ENCODE measurements at places on chromosomes 13 and 19. TPM values are rescaled to one million over a fixed set of nuclear protein-coding genes. Genes with fewer than 3 reads are reported as not detected.

DNA sequence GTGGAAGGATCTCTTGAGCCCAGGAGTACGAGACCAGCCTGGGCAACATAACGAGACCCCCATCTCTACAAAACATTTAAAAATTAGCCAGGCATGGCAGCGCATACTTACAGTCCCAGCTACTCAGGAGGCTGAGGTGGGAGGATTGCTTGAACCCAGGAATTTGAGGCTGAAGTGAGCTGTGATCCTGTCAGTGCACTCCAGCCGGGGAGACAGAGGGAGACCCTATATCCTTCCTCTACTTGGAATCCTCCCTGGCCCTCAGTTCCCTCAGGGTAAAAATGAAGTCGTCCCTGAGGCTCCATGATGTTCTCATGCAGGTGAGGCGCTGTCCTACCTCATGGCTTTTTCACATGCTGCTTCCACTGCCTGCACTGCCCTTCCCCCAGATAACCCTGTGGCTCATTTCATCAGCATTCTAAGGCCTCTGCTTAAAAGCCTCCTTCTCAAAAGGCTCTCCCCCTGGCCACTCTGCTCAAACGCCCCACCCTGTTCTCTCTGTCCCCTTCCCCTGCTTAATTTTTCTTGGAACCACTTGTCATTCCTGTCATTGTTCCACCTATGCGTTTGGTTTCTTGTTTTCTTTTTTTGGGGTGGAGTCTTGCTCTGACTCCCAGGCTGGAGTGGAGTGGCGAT is 19.2 kb downstream of the DNM2 start:
- H3K4me1 ChIP-seq = peaks cover 68% of the 10 kb centered on the region
- DNase-seq = no peak
- H3K36me3 ChIP-seq = no peaks in the 10 kb centered on the region
- no peak overlapping the region for H3K4me3 ChIP-seq

GRCh38 chr19:55643003-55643886 is at the start of gene ZNF581:
ZNF581 (plus strand) TSS chr19:55643649; CDS start chr19:55644572, 923 bp downstream.
- H3K27me3 ChIP-seq = no peaks in the 10 kb centered on the region
- H3K36me3 ChIP-seq = peaks cover 10% of the 10 kb centered on the region
- DNase-seq = peak; percentile 81
- peaks cover 85% of the 10 kb centered on the region for H3K4me1 ChIP-seq

DNA sequence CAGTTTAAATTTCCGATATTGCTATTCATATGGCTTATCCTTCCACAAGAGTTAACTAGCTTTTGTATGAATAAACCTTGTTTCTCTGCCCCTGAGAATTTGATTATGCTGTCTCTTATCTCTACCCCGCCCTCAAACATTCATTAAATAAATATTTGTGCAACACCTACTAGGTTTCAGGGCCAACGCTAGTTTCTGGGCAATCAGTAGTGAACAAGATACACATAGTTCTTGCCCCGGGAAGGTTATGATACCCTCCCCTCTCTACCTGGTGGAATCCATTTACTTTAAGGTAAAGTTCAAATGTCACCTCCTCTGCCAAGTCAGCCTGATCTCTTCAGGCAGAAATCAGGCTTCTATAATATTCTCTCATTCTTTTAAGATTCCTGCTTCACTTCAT is 16.6 kb upstream of the USP12 start:
- peaks cover 4% of the 10 kb centered on the region for H3K4me1 ChIP-seq
- no peak overlapping the region for H3K27ac ChIP-seq
- no peak for DNase-seq

GRCh38 chr19:1151917-1152587 is 22.0 kb downstream of the SBNO2 start:
- H3K27me3 ChIP-seq = no peaks in the 10 kb centered on the region
- H3K4me1 ChIP-seq = peaks cover 69% of the 10 kb centered on the region
- H3K27ac ChIP-seq = peak overlapping the region; percentile 83
- DNase-seq = peak; percentile 52

GRCh38 chr13:62280590-62280989 is 864.9 kb upstream of the PCDH20 start:
- no peak for DNase-seq
- H3K36me3 ChIP-seq = no peaks in the 10 kb centered on the region
- no peaks in the 10 kb centered on the region for H3K4me1 ChIP-seq
- H3K4me3 ChIP-seq = no peak overlapping the region

- H3K27me3 ChIP-seq = peaks cover 85% of the 10 kb centered on the region
- no peak overlapping the region for H3K27ac ChIP-seq
- H3K4me3 ChIP-seq = no peak overlapping the region
- peaks cover 30% of the 10 kb centered on the region for H3K4me1 ChIP-seq
Observed at GRCh38 chr19:54414156-54414555, 1.1 kb upstream of the TTYH1 start.

- no peaks in the 10 kb centered on the region for H3K36me3 ChIP-seq
- peaks cover 58% of the 10 kb centered on the region for H3K27me3 ChIP-seq
- DNase-seq = no peak
- no peaks in the 10 kb centered on the region for H3K4me1 ChIP-seq
Observed at GRCh38 chr19:15717809-15718208, 10.0 kb upstream of the OR10H2 start.

DNA sequence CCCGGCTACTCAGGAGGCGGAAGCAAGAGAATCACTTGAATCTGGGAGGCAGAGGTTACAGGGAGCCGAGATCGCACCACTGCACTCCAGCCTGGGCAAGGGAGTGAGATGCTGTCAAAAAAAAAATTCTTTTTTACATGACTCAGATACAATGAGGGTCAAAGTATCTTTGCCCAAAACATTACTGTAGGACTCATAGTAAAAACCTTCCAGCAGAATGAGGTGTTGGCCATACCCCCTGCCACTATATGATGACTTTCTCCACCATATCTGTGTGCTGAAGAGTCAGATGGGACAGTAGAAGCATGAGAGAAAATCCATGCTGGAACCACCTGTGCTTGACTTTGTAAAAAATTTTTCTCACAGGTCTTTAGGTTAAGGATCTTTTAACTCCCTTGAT is 86.7 kb downstream of the COL4A2 start:
- no peaks in the 10 kb centered on the region for H3K36me3 ChIP-seq
- no peaks in the 10 kb centered on the region for H3K27me3 ChIP-seq
- H3K4me3 ChIP-seq = no peak overlapping the region
- no peak for DNase-seq
- H3K27ac ChIP-seq = peak overlapping the region; percentile 86

DNA sequence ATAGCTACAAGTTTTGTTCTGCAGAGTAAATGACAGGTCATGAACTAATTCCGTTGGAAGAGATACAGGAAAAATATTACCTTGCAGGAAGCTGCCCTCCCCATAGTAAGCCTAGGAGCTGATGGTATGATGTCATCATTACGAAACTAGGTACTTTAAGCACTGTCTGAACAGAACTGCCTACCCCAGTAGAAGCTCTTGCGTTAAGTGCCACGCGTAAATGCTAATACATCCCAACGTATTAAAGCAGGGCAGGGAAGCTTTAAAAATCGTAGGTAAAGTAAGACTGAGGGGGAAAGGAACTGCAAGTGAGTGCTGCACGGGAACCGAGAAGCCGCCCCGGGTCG is 572 bp downstream of the UGGT2 start:
- no peaks in the 10 kb centered on the region for H3K27me3 ChIP-seq
- peak overlapping the region; percentile 86 for H3K27ac ChIP-seq
- H3K36me3 ChIP-seq = no peaks in the 10 kb centered on the region
- H3K4me3 ChIP-seq = peak overlapping the region; percentile 85
- DNase-seq = no peak
- H3K4me1 ChIP-seq = peaks cover 12% of the 10 kb centered on the region

DNA sequence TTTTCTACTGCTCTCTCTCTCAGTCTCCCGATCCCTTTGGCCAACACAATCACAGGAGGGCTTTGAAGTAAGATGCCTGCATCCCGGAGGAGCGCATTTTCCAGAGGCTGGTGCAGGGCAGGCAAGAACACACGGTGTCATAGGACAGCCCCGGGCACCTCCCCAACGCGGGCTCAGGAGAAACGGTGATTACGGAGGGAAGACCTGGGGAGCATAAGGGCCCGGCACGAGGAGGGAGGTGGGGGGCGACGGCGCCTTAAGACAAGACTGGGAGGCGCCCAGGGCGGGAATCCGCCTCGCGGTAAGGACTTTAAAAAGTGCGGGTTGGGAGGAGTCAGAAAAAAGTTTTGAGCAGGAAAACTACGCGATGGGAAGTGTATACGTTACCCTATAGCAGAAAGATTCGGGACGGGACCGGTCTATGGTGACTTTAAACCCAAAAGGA is 18.7 kb upstream of the ZNF888 start:
- peak overlapping the region; percentile 90 for H3K4me3 ChIP-seq
- H3K4me1 ChIP-seq = peaks cover 26% of the 10 kb centered on the region
- H3K27ac ChIP-seq = peak overlapping the region; percentile 87
- H3K27me3 ChIP-seq = no peaks in the 10 kb centered on the region
- peak; percentile 27 for DNase-seq

- H3K36me3 ChIP-seq = no peaks in the 10 kb centered on the region
- H3K27me3 ChIP-seq = peaks cover 50% of the 10 kb centered on the region
- no peak for DNase-seq
- H3K4me3 ChIP-seq = no peak overlapping the region
- H3K27ac ChIP-seq = no peak overlapping the region
Observed at GRCh38 chr13:112153846-112154245, 86.9 kb downstream of the SOX1 start.

DNA sequence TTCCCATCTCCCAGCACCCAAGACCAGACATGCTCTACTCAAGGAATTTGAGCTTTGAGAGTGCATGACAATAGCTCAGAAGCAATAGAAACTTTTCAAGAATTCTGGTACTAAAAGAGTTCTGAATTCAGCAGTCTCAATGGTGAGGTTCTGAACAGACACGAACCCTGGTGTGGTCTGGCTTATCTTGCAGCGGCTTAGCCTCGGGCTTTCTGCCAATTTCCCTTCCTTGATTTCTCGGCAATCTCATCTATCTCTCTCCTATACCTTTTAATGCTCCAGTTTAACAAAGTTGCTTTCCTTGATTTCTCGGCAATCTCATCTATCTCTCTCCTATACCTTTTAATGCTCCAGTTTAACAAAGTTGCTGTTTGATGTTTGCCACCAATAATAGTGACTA is 174.6 kb downstream of the SPRY2 start:
- H3K27ac ChIP-seq = no peak overlapping the region
- no peaks in the 10 kb centered on the region for H3K36me3 ChIP-seq
- no peak overlapping the region for H3K4me3 ChIP-seq
- no peaks in the 10 kb centered on the region for H3K4me1 ChIP-seq
- H3K27me3 ChIP-seq = no peaks in the 10 kb centered on the region

GRCh38 chr13:94829837-94830365 is 117.6 kb upstream of the SOX21 start:
- H3K4me1 ChIP-seq = no peaks in the 10 kb centered on the region
- H3K4me3 ChIP-seq = no peak overlapping the region
- H3K27me3 ChIP-seq = no peaks in the 10 kb centered on the region

- peaks cover 5% of the 10 kb centered on the region for H3K4me1 ChIP-seq
- DNase-seq = no peak
- no peak overlapping the region for H3K4me3 ChIP-seq
- no peak overlapping the region for H3K27ac ChIP-seq
Observed at GRCh38 chr19:6806488-6806887, 34.0 kb downstream of the VAV1 start.

DNA sequence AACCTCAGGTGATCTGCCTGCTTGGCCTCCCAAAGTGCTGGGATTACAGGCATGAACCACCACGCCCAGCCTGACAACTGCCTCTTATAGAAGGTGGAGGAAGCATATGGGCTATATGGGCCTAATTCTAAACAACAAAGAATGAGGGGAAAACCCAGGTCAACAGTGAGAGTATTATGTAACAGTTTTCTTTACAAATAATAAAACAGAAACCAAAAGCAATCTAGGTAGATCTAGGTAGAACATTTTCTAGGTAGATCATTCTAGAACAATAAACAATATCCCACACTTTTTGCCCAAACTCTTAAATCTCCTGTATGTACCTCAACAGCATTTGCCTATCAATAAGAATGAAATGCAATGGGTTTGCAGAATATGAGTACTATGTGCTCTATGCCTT is 267.4 kb downstream of the ABCC4 start:
- no peaks in the 10 kb centered on the region for H3K27me3 ChIP-seq
- H3K4me1 ChIP-seq = no peaks in the 10 kb centered on the region
- H3K4me3 ChIP-seq = no peak overlapping the region
- H3K27ac ChIP-seq = no peak overlapping the region
- no peaks in the 10 kb centered on the region for H3K36me3 ChIP-seq
- DNase-seq = no peak

DNA sequence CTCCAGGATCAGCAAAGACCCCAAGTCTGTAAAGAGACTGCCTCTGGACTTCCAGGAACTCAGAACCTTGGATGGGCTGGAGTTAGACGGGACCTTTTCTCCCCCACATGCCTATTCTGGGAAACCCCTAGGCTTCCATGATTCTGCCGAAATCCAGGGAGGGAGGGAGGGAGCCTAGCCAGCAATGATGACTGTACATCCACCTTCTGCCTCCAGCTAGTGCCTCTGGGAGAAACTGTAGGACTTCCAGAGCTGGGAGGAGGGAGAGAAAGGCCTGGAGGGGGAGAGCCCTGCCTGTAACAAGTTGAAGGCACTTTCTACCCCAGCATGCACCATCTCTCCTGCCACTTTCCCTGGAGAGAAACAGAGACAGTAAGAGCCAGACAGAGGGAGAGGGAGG is 6.0 kb upstream of the HAS1 start:
- H3K4me1 ChIP-seq = no peaks in the 10 kb centered on the region
- no peak overlapping the region for H3K27ac ChIP-seq
- peaks cover 90% of the 10 kb centered on the region for H3K27me3 ChIP-seq
- no peaks in the 10 kb centered on the region for H3K36me3 ChIP-seq

DNA sequence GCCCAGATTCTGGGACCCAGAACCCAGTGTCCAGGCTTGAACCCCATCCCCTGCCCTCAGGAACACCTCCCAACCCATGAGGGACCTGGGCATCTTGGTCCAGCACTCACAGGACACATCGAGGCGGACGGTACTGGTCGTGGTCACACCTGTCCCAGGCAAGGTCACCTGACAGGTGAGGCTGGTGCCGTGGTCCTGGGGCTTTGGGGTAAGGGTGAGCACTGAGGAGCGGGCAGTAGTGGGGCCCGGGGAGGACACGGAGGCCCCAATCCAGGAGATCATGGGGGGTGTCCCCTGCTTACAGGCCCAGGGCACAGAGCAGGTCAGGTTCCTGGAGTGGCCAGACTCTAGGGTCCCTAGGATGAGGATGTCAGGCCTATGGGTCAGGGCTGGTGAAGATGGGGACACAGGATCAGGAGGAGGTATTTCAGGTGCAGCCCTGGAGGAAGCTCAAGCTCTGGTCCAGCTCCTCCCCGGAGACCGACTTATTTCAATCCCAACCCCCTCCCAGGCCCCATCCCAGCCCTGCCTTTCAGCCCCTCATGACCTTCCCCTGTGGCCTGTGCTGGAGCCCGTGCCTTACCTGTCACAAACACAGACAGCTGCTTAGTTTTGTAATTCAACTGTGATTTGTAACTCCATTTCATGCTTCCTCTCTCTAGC is 772 bp downstream of the SIGLEC8 start:
- no peak overlapping the region for H3K27ac ChIP-seq
- no peaks in the 10 kb centered on the region for H3K4me1 ChIP-seq
- H3K27me3 ChIP-seq = peaks cover 93% of the 10 kb centered on the region
- DNase-seq = no peak
- H3K4me3 ChIP-seq = no peak overlapping the region

GRCh38 chr13:47289567-47289966 is 392.7 kb upstream of the HTR2A start:
- H3K27ac ChIP-seq = no peak overlapping the region
- H3K27me3 ChIP-seq = no peaks in the 10 kb centered on the region
- no peaks in the 10 kb centered on the region for H3K4me1 ChIP-seq
- no peaks in the 10 kb centered on the region for H3K36me3 ChIP-seq
- no peak for DNase-seq
- H3K4me3 ChIP-seq = no peak overlapping the region

Gene KRTDAP
- total RNA-seq = not detected

Gene ZNF582
- total RNA-seq = 4.4 TPM

Gene TRPC4
- total RNA-seq = 0.19 TPM

Gene DNASE2
- total RNA-seq = 19.7 TPM

Gene CNFN
- 0.49 TPM for total RNA-seq

Gene ZNF223
- 2.9 TPM for total RNA-seq

Gene ZNF492
- 0.08 TPM for total RNA-seq

Gene LILRB2
- 1.7 TPM for total RNA-seq

Gene PCDH20
- 0.30 TPM for total RNA-seq

Gene ZIK1
- 4.0 TPM for total RNA-seq

All from left ventricle myocardium inferior (tissue), 1 donor.